CD4-positive, alpha-beta T cell treated with Interleukin-15 for 1 hour (primary cell): ENCODE measurements at places on chromosomes 3 and 15.

DNA sequence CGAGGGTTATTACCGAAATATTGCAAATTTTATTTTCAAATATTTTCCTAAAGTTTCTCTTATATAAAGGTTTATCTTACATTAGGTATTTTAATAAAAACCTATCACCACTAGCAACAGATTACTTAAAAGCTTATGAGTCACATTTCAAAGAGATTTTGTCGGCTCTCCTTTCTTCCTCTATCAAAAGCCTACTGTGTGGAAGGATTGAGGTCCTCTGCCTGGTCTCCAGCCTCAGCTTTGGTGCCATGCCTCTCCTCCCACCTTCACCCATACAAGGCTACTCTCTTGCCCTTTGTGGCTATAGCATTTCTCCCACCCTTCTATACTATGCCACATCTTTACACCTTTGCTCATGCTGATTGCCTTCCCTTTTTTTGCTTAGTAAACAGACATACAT, 199.3 kb downstream of the TNIK start:
- no peak for DNase-seq

GRCh38 chr3:192262001-192262400, 465.3 kb downstream of the FGF12 start:
- DNase-seq, result no peak

GRCh38 chr3:88114878-88115549, 34.7 kb upstream of the C3orf38 start:
- DNase-seq, result no peak

- no peak for DNase-seq
These were observed 1215.5 kb downstream of the ROBO2 start for GRCh38 chr3:78255403-78255802.

- no peak for DNase-seq
These were observed 297.1 kb upstream of the MME start for GRCh38 chr3:154783061-154783460.

GRCh38 chr3:156664831-156665178, 9.6 kb upstream of the TIPARP start:
- DNase-seq, result no peak

- no peak for DNase-seq
These were observed 12.8 kb downstream of the RBP2 start for GRCh38 chr3:139463466-139463865.

GRCh38 chr3:23202203-23202920, 765 bp upstream of the UBE2E2 start:
- no peak for DNase-seq

- DNase-seq, result no peak
These were observed 106.5 kb downstream of the IQCH start for GRCh38 chr15:67361100-67361499.
